ENCODE measurements at places on chromosomes 4 and X. TPM values are rescaled to one million over a fixed set of nuclear protein-coding genes. Genes with fewer than 3 reads are reported as not detected.
A peak's percentile ranks its signal among the peaks of the same experiment; 100 is the strongest.

The BCORL1 gene
- total RNA-seq: 21.1 TPM

GRCh38 chr4:6988016-6988715 lies 55.0 kb upstream of the TADA2B start:
- peak overlapping the region; percentile 91 for H3K4me3 ChIP-seq
- H3K27me3 ChIP-seq: no peaks in the 10 kb centered on the region
- peak overlapping the region; percentile 79 for H3K27ac ChIP-seq
- DNase-seq: no peak

The RNF212 gene
- not detected for total RNA-seq

The DCX gene
- total RNA-seq: not detected

The EVC2 gene
- not detected for total RNA-seq
